ENCODE measurements at places on chromosomes 5 and 9.

- no peak for ATAC-seq
These were observed 12.0 kb upstream of the SLC36A2 start for GRCh38 chr5:151359391-151359790.

DNA sequence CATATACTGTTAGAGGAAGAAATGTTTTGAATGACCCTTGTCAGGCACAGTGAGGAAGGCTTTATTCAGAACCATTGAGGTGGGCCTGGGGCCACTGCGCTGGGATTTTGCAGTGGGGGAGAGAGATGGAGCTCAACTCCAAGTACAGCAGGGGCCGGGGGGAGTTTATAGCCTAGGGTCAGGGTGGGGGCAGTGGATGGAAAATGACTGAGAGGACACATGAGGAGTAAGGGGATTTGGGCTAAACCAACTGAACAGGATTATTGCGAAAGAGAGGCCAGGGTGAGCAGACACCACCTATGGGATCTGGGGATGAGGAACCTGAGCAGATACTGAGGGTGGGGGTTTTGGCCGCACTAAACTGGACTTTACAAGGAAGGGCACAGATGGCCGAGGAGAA is 6.3 kb downstream of the CEP72 start:
- ATAC-seq = no peak

- peak; percentile 70 for ATAC-seq
These were observed 15.9 kb downstream of the ENG start for GRCh38 chr9:127838375-127839078.

- no peak for ATAC-seq
These were observed 1646.1 kb upstream of the CDH6 start for GRCh38 chr5:29547236-29547865.

DNA sequence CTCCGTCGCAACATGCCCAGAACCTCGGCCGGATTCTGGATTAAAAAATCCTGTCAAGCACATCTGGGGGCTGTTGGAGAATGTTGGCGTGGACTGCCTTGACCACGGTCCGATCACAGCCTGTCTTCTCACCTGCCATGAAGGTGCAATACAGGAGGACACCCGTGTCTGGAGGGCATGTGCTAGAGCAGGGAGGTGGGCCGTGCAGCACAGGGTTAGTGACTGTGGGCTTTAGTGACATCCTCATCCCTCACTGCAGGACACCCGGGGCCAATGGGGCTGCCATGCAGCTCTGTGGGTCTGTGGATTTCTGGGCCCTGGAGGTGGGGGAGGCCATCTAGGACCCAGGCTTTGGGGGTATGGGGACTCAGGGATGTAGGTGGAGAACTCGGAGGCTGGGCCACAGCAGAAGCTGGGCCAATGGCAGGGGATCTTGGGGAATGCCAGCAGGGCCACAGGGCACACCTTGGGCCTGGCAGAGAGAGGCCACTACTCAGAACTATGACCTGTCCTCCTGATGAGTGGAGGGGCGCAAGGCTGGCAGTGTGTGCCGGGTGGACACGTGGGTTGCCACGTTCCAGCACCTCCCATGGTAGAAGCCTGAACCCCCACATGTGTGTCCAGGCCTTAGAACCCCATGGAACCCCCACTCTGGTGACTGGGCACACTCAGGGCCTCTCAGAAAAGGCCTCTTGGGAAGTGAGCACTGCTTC is 23.3 kb downstream of the ZDHHC11B start:
- no peak for ATAC-seq

DNA sequence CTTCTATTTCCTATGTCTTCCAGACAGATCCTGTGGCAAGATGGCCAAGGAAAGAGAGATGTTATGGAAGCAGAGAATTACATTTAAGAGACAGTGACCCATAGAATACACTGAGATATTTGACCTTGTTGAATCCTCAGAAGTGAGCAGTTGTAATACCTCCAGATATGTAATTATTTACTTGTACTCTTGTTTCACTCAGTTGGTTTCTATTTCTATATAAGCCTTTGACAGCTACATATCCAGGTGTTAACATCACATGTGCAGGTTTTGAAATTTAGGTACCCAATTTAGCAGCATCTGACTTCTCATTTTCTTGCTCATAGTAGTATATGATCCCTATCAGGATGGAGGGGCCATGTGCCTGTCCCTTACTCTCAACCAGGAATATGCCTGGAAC is 269.5 kb downstream of the CD180 start:
- ATAC-seq = no peak
